ENCODE measurements at places on chromosomes 16 and 17. TPM values are rescaled to one million over a fixed set of nuclear protein-coding genes. Genes with fewer than 3 reads are reported as not detected.

GRCh38 chr16:12519986-12520385 lies 283.7 kb downstream of the CPPED1 start:
- DNase-seq, result no peak
- H3K27me3 ChIP-seq, result no peaks in the 10 kb centered on the region
- H3K4me3 ChIP-seq, result no peak overlapping the region
- H3K36me3 ChIP-seq, result peaks cover 7% of the 10 kb centered on the region

DNA sequence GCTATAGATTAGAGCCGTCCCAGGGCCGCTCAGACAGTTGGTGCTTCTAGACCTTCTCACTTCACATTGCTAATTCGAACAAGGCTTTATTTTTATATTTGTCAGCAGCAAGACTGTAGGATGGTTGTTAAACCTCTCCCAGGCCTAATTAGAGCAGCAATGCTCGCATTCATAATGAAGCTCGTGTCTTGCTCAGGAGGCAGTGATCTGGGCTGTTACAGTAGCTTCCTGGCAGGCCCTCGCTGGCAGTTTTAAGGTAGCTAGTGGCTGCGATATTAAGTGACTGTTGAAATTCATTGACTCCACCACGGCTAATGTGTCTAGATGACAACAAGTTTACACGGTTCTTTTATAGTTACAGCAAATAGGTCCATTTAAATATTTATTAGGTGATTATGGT lies 23.2 kb upstream of the ANKFN1 start:
- no peak for DNase-seq
- no peaks in the 10 kb centered on the region for H3K36me3 ChIP-seq
- H3K27me3 ChIP-seq, result peaks cover 2% of the 10 kb centered on the region
- H3K4me3 ChIP-seq, result no peak overlapping the region

DNA sequence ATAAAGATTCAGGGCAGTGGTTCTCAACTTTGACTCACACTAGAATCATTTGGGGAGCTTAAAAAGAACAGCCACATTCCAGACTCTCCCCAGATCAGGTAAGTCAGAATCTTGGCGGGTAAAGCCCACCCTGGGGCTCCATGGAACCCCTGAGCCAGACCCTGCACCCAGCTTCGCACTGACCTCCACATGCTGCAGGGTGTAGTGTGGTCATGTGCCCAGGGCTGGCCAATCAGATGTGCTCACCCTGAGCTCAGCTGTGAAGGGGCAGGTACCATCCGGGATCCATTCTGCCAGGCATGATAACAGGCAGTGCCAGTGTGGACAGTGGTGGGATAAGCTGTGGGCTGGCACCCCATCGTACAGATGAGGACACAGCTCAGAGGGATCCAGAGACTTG lies 28.1 kb upstream of the MED9 start:
- H3K36me3 ChIP-seq, result no peaks in the 10 kb centered on the region
- H3K27me3 ChIP-seq, result peaks cover 1% of the 10 kb centered on the region
- no peak for DNase-seq

GRCh38 chr17:19760746-19761145 lies 12.6 kb upstream of the ALDH3A1 start:
- H3K4me3 ChIP-seq, result no peak overlapping the region
- peaks cover 4% of the 10 kb centered on the region for H3K27me3 ChIP-seq
- H3K4me1 ChIP-seq, result no peaks in the 10 kb centered on the region
- no peak for DNase-seq

DNA sequence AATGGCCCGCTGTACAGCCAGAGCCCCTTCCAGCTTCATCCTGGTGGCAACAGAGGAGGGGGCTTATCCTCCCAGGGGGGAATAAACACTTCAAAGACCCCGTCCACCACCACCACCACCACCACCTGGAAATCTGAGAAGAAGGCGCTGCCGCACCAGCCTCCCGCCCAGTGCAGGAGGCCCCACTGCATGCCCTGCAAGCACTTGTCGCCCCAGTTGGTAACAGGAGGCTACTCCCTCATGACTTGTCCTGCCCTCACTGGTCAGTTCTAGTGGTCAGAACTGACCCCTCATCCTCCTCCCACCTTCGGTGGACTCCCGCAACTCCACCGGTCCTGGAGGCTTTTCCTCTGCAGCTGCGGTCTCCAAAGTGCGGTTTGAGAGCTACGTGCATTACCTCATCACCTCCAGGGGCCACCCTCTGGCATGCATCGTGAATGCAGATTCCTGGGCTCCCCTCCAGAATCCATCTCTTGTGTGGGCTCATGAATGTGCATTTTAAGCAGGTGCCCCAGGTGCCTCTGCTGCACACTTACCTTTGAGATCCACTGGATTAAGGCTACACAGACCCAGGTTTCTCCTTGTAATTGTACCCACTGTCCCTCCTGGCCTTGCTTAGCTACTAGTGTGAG lies 71.8 kb downstream of the SRCIN1 start:
- DNase-seq, result no peak
- H3K36me3 ChIP-seq, result no peaks in the 10 kb centered on the region
- peaks cover 5% of the 10 kb centered on the region for H3K27me3 ChIP-seq
- no peaks in the 10 kb centered on the region for H3K4me1 ChIP-seq

DNA sequence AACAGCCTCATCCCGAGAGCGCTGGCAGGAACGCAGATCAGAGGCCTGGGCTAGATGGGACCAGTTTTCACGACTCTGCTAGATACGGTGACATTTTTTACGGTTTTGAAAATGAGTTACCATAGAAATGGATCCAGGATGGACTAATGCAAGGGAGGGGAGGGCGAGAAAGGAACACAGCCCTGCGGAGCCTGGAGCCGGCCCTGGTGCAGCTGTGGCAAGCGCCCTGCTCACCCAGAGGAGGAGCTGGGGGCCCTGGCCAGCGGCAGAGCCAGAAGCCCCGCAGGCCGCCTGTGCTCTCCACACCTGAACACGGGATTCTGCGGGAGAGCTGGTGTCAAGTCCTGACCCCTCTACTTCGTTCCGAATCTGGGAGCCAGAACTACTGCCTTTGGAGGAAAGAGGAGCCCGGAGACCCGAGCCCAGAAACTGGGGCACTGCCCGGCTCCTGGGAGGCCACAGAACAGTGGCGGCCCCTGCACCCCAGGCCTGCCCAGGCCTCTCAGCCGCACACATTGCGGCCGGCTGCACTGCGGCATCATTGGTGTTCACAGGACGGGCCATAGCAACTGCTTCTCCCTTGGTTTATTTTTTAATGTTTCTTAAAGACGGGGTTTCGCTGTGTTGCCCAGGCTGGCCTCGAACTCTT lies 88.6 kb upstream of the CHMP6 start:
- H3K4me1 ChIP-seq, result peaks cover 4% of the 10 kb centered on the region
- H3K4me3 ChIP-seq, result no peak overlapping the region
- no peak for DNase-seq
- H3K36me3 ChIP-seq, result peaks cover 11% of the 10 kb centered on the region
- no peak overlapping the region for H3K27ac ChIP-seq
- H3K27me3 ChIP-seq, result no peaks in the 10 kb centered on the region

Gene NDEL1
- polyA plus RNA-seq, result 54.4 TPM
